ENCODE measurements at places on chromosomes 11 and 22.

- no peak for DNase-seq
Measured at GRCh38 chr22:47341464-47341863, 579.0 kb downstream of the TBC1D22A start.

DNA sequence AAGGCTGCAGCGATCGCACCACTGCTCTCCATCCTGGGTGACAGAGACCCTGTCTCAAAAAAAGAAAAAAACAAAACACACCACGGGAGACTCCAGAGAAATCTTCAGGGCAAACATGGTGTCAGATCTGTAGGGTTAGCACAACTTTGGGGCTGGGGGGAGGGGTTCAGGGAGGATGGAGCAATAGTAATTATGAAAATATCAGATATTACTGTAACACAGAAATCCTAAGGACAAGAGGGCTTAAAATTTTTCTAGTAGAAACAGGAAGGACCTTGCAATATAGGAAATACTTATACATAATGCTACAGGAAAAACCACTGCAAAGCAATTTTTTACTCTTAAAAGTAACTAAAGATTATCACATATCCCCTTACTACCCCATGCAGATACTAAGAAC lies 13.8 kb downstream of the EIF4ENIF1 start:
- DNase-seq: no peak

DNA sequence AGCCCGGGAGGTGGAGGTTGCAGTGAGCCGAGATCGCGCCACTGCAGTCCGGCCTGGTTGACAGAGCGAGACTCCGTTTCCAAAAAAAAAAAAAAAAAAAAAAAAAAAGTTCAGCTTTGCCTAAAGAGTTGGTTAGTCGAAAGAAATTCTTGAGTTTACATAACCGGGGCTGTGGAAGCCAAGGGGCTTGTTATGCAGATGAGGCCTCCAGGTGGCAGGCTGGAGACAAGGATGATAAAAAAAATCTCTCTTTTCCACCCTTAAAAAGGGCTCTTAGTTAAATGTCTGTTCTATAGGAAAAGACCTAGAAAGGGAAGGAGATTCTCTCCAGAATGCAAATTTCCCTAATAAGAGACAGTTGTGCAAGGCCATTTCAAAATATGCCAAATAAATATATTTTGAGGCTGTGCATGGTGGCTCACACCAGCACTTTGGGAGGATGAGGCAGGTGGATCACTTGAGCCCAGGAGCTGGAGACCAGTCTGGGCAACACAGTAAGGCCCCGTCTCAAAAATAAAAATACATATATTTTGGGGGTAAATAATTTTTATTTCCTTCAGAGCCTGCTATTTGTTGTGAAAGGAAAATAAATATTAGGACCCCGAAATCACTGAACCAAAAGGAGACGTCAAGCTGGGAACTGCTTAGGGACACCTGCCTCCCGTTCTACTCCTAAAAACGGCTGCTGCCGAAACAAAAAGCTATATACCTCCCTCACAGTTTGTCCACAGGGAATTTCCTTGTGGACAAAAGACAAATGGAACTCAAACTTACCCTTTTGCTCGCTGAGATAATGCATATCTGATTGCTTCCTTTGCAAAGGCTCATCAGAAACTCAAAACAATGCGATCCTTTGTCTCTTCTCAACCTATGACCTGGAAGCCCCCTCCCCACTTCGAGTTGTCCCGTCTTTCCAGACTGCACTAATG lies 2.4 kb upstream of the IFITM2 start:
- DNase-seq: peak; percentile 75

- DNase-seq: no peak
Measured at GRCh38 chr11:96948066-96948465, 558.3 kb downstream of the JRKL start.

DNA sequence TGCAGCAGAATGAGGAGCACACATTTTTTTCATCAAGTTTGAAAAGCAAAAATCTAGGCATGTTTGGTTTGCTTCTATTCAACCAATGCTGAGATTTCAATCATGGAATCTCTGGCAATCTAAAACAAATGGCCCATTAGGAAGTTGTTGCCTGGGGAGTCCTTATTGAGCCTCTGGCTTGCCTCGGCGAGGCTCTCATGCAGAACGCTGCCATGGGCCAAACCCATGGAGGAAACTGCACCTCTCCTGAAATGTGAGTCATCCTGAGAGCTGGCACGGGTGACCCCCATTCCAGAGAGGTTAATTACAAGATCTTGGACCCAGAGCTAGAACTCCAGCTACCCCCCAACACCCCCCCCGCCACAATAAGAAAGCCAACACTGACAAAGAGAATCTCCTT lies 80.7 kb downstream of the MN1 start:
- no peak for DNase-seq

DNA sequence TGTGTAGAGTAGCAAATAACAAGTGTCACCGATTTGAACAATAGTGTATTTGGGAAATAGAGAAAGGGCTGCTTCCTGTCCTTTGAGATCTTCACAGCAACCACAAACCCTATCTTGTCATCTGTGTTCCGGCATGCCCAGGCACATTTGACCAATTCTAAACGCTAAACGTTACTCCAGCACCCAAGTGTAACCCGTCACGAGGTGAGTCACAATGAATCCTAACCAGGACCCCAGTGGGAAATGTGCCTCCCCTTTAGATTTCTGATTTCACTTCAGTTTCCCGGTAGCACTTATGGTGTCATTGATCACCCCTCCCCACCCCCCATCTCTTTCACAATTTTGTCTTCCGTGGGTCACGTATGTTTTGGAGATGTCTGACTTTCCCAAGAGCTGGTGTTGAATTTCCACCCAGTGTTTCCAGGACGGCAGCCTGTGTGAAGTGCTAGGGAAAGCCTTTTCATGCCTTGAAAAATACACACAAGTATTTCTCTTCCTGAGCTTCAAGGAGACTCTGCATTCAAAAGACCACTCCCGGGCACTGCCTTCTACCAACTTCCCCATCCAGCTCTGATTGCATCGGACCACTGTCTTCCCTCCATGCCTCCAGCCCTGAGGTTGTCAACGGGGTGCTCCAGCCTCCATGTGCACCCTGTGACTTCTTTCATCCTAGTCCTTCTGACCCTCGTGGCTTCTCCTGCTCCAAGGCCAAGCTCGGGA lies 10.5 kb upstream of the C11orf24 start:
- no peak for DNase-seq

DNA sequence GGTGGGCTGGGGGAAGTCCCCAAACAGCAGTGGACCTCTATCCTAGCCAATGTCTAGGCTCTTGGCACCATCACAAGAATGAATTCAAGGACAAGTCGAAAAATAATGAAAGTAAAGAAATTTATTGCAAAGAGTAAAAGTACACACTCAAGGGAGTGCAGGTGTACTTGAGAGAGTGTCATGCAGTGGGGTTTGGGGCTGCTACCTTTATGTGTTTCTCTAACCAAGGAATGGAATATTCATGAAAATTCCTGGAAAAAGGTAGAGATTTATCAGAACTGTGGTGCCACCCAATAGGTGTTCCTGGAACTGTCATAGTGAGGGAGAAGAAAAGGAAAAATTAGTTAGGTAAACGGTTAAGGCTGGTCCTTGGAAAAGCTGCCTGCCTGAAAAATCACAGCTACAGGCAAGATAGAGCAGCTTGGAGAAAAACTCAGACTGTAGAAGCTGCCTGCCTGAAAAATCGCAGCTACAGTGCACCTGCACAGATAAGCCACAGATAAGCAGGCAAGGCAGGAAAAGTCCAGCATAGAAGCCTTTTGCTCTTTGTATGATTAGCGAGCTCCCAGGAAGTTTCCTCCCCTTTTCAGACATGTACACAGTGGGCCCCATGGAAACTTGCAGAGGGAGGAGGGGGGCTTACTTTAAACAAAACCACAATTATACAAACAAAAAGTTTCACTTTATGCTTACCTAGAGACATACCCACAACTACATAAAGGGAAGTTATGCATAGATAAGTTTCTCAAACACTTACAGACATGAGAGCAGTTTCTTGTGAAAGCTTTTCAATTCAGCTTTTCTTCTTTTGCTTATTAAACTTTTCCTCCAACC lies 71.4 kb upstream of the B3GNT6 start:
- peak; percentile 34 for DNase-seq

- peak; percentile 73 for DNase-seq
Measured at GRCh38 chr22:37549704-37550059, 10.6 kb upstream of the CDC42EP1 start.

Measured in mucosa of gallbladder (tissue), 1 donor.